Kidney (tissue), 22 donors: ENCODE measurements at places on chromosomes 3 and 15. TPM values are rescaled to one million over a fixed set of nuclear protein-coding genes. Genes with fewer than 3 reads are reported as not detected.

DNA sequence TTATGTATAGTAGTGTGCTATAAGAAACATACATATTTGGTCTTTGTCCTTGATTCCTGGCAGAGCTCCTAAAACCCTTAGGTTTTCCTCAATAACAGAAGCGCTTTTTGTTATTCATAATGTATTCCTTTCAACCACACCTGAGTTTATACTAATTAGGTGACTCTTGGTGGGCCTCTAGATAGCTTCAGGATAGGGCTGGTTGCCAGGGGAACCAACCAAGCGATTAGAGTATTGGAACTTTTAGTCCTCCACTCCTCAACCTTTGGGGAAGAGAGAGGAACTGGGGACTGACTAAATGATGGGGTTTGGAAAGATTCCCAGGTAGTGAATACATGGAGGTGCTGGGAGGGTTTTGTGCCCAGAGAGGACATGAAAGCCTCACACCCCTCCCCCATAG is 24.6 kb downstream of the TMCC1 start:
- no peak for DNase-seq

GOLGA8H gene
- total RNA-seq, result 0.88 TPM

DNA sequence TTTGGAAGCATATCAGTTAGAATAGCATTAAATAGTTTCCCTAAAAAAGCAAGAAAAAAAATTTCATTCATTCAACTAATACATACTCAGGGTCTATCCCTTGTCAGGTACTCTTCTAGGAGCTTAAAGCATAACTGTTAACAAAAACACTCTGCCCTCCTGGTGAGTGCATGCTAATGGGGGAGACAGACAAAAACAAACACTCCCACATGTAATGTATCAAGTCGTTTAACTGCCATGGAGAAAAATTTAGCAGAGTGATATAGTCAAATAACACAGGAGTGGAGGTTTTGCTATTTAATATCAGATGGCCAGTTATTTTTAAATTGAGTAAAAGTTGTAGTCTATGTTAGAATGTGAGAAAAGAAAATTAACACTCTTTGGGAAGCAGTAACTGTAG is 254.5 kb upstream of the RARB start:
- DNase-seq, result peak; percentile 28

DNA sequence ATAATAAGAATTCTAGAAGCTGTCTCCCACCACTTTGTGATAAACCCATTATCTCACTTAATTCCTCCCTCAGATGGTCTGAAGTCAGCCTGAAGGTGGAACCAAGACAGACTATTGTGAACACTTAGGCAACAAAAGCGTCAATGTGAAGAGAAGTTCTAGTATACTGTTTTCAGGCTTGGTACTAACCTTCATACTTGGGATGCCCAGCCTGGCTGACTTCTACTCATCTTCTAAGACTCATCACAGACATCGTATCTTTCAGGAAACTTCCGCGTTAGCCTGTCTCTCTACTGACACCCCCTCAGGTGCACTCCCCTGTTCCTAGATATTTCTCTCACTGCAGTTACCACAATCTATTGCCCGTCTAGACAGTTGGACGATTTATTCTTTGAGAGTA is 201.2 kb downstream of the SATB1 start:
- DNase-seq, result no peak

DNA sequence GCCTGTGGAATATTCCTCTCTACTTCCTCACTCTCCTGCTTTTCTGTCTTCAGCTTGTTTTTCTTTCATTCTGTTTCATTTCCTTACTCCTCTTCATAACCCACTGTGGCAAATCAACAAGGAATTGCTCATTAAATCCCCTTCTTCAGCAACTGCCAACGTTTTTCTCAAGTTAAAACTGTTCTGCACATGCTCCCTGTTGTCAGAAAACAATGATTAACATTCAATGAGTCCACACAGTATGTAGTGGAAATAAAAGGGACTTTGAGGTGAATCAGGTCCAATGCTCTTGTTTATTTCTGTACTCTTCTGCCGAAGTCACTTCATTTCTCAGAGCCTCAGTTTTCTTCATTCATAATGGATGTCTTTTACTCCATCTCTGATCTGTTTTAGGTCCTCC is 11.9 kb upstream of the ROBO2 start:
- DNase-seq, result no peak

- DNase-seq, result no peak
Measured at GRCh38 chr15:60799885-60800284, 320.9 kb upstream of the ICE2 start.

- DNase-seq, result no peak
Measured at GRCh38 chr3:11507719-11508118, 136.0 kb downstream of the VGLL4 start.

DNA sequence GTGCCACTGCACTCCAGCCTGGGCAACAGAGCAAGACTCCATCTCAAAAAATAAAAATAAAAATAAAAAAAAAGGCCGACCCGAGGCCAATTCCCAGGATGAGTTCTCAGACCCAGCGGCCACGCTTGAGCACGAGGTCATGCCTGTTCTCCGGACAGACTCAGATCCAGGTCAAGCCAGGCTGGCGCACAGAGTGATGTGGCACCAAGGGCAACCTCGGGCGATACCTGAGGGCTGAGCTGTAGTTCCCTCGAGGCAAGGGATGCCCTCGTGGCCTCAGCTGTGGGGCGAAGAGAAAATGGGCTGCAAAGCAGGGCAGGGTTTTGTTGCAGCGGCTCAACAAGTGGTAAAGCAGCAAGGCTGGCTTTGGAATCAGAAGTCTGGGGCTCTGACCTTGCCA is 77.3 kb downstream of the C3orf70 start:
- no peak for DNase-seq

DNA sequence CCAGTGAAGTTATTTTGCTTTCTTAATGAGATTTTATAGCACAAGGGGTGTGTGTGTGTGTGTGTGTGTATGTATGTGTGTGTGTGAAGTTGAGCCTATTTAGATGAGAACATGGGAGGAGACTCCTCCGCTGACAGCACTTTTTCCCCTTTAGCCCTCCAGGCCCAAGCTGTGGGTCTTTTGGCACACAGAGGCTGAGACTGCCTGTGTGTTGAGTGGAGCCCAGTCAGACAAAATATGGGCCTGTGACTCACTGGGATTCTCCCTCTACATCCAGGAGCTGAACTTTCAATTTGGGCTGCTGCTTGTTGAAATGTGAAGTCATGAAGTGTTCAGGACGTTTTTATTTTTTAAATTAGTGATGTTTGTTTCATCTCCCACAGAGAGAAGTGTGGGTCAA is 108.0 kb downstream of the MFSD1 start:
- no peak for DNase-seq

RLBP1 gene
- not detected for total RNA-seq

DNA sequence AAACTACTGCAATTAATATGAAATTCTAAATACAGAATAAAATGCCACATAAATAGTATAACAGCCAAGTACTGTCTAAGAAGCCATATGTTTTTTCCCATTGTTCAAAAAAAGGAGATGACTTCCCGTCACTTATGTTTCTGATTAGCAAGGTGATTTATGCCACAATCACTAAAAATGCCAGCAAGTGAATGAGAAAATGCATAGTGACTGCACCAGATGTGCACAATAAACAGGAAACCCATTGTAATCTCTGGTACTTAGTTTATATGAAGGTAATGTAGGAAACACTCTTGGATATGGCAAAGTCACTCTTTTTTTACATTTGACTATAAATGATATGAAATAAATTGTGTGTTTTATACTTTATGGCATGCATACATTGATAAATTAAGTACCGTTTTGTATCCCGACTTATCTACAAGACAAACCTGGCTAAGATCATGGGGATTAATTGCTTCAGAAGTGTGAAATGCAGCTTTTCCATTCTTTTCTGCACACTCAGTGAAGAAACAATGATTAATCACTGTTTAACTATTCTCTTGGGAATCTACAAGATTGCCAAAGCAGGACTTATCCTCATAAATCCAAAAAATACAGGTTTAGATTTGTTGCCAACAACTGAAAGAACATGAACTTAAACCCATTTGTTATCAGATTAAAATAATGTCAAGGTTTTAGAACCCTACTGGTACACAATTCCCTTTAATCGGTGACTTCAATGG is 164.5 kb downstream of the TBC1D5 start:
- no peak for DNase-seq

DNA sequence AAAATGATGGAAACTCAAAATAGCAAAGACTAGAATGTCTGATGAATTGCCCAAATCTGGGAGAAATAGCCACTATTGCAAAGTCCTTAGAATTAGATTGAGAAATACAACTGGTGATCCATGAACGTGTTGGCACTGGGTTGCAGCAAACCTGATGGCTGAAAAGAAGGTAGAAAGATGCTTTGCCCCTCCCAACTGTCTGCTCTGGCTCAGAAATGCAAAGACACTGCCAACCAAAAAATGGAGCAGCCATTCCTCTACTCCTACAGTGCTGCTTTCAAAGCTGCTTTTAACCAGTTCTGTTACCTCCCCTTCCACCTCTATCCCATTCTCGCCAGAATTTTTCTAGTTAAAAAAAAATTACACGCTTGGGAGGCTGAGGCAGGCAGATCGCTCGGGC is 60.7 kb downstream of the CPA3 start:
- DNase-seq, result no peak

CLEC3B gene
- total RNA-seq, result 45.3 TPM

DNA sequence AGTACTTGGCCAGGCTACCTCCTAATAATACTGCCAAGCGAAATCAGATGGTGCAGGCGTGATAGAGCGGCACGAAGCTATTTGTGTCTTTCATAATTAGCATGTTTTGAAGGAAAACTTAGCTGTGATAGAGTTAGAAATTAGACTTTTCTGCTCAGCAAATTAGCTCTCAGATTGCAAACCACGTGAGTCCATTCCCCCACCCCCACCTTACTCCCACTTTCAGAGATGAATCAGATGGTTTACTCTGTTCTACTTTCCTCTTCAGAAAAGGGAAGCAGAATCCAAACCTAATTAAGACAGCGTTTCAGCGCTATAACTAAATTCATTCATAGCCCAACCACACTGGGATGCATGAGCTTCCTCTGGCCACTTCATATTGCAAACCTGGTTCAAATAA is 214.6 kb downstream of the SLCO3A1 start:
- no peak for DNase-seq

GRCh38 chr15:40355976-40356585 is 1.9 kb upstream of the DISP2 start:
- DNase-seq, result no peak

DNA sequence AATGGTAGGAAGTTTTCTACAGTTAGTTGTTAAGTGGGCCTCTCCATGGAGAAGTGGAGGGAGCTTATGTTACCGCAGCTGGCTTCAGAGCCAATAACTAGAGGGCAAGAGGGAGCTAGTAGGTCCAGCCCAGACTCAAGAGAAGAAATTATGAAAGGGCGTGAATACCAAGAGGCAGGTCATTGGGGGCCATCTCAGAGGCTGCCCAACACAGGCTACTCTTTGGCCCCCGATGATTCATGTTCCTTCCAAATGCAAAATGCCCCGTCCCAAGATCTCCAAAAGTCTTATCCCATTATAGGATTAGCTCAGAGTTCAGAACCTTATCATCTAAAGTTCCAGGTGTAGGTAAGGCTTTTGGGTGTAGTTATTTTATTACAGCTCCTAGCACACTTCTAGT is 94.5 kb downstream of the FNDC3B start:
- no peak for DNase-seq

TMCO5A gene
- not detected for total RNA-seq

SPRED1 gene
- 36.2 TPM for total RNA-seq

MME gene
- 8.4 TPM for total RNA-seq

ARRDC4 gene
- total RNA-seq, result 48.7 TPM

- DNase-seq, result no peak
Measured at GRCh38 chr15:28936081-28936480, 50.3 kb downstream of the APBA2 start.

- DNase-seq, result no peak
Measured at GRCh38 chr3:8767667-8768363, 1.6 kb downstream of the OXTR start.
